ENCODE measurements at places on chromosomes 2 and 18.

- peak; percentile 59 for DNase-seq
These were observed 21.0 kb downstream of the SNORC start for GRCh38 chr2:232890896-232891601.

DNA sequence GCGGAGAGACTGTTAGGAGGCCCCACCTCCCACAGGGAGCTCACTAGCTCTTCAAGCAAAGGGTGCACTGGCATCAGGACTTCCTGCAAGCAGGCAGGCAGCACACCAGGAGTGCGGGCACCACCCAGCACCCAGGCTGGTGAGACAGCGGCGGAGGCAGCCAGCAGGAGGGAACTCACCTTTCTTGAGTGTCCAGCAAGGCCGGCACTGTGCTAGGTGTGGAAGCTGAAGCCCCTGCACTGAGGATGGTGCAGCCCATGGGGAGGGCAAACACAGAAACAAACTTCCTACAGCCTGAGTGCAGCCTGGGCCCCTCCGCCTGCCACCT, 100.7 kb upstream of the ID2 start:
- no peak for DNase-seq

DNA sequence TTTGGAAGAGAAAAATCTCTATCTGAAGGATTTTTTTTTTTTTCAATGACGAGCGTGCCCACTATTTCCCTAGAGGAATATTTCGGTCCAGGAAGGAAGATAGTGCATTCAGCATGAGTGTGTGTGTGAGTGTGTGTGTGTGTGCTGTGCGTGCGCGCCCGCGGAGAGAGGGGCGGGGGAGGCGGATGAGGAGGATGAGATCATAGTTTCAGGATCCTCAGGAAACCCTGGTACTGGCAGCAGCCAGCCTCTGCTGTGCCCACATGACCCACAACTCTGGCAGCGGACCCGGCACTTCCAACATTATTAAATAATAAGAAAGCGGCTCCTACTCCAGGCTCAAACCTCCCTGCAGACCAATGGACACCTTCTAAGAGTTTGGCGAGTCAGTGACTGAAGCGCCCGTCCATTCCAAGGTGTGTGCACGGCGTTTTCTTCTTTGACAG, 217.0 kb upstream of the DTNA start:
- DNase-seq: peak; percentile 75

GRCh38 chr2:178197791-178198190, 3.5 kb downstream of the OSBPL6 start:
- no peak for DNase-seq

GRCh38 chr2:189265696-189266320, 86.2 kb upstream of the COL5A2 start:
- no peak for DNase-seq
